ENCODE measurements at places on chromosomes 5 and 9.

DNA sequence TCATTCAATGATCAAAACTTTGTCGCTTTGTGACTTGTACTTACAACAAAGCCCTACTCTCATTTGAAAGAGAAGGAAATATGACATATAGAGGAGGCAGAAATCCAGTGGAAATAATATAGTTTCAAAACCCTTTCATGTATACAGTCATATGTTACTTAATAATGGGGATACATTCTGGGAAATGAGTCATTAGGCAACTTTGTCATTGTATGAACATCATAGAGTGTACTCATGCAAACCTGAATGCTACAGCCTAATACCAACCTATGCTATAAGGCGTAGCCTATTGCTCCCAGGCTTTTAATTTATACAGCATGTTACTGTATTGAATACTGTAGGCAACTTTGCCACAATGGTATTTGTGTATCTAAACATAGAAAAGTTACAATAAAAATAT lies 69.0 kb upstream of the SMC2 start:
- DNase-seq, result no peak

GRCh38 chr9:79663878-79664277 lies 92.1 kb downstream of the TLE4 start:
- no peak for DNase-seq

DNA sequence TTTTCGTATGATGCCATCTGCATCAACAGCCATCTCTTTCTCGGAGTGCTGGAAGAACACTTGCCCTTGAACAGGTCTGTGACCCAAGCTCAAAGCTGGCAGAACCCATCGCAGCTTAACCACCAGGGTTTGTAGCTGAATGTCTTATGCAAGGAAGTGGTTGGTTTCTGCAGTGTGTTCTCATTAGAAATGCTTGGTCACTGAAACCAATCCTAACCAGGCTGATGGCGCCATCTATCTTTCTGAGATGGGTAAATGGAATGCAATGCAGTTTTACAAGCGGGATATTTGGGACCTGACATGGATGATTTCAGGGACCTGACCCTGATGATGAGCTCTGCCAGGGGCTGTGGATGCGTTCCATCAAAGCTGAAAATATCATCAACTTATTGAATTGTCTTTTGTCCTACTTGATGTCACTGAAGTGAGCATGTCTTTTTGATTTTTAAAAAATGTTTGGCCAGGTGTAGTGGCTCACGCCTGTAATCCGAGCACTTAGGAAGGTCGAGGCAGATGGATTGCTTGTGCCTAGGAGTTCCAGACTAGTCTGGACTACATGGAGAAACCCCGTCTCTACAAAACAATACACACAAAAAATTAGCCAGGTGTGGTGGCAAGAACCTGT lies 28.7 kb downstream of the DMRT3 start:
- DNase-seq, result no peak

GRCh38 chr9:70883056-70883455 lies 238.4 kb downstream of the TRPM3 start:
- DNase-seq, result no peak

DNA sequence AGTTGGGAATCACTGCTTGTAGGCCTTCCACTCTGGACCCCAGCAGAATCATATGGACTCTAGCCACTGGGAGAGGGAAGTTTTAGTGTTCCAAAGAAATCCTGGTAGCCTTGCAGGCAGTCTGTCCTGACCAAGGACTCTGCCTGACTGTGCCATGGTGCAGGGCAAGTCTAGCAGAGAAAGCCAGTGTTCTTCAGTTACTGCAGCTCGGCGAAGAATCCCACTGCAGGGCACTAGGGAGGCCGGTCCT lies 20.3 kb upstream of the MATR3 start:
- no peak for DNase-seq

- DNase-seq, result no peak
Measured at GRCh38 chr9:109894921-109895758, 115.1 kb downstream of the PALM2AKAP2 start.

DNA sequence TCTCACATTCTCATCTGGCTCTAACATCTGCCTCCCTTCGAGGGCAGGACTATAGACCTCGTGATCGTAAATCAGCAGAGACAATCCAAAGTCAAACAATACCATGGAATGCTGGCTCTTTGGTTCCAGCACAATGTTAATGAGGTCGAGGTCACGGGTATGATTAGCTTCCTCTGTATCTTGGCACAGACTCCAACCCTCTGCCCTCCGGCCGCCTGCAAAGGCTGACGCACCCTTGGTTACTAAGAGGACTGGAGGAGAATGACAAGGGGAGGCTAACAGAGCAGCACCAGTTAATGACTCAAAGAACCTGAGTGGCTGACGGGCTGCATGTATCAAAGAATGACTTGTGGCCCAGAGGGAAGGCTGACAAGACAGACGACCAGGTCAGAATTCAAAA lies 10.1 kb downstream of the LHFPL2 start:
- DNase-seq, result no peak

- DNase-seq, result no peak
Measured at GRCh38 chr9:3646226-3646625, 120.4 kb upstream of the RFX3 start.

DNA sequence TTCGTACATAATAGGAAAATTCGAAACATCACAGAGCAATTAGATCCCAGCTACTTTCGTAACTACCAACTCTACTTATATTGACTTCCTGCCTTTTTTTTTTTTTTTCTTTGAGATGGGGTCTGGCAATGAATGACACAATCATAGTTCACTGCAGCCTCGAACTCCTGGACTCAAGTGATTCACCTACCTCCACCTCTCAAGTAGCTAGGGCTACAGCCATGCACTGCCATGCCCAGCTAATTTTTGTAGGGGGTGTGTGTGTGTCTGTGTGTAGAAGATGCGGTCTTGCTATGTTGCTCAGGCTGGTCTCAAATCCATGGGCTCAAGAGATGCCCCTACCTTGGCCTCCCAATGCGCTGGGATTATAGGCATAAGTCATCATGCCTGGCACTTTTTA lies 5.8 kb upstream of the PAIP2 start:
- DNase-seq, result no peak

- no peak for DNase-seq
Measured at GRCh38 chr5:142253938-142254337, 70.9 kb downstream of the SPRY4 start.

DNA sequence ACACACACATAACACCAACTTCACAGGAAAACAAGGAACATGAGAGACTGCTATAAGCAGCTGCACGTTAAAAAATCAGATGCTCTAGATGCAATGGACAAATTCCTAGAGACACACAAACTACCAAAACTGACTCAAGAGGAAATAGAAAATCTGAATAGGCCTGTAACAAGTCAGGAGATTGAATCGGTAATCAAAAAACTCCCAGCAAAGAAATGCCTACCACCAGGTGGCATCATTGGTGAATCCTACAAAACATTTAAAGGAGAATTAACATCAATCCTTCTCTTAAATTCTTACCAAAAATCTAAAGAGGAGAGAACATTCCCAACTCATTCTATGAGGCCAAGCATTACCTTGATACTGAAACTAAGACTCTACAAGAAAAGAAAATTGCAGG lies 54.9 kb downstream of the NDST1 start:
- DNase-seq, result no peak

DNA sequence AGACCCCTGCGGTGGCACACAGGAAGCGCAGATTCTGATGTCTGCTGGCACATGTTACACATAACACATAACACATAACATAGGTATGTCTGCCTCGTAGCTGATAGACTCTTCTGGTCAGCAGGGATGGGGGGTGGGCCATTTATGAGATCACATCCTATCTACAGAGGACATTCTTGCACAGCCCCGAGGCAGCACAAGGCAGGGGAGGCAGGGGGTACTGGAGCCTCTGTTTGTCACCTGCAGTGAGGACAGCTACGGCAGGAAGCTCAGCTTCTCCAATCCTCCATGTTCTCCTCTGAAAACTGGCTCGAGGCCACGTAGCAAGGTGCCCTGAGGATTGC lies 16.7 kb upstream of the MED10 start:
- DNase-seq, result no peak

- no peak for DNase-seq
Measured at GRCh38 chr9:6414247-6414641, 1.2 kb downstream of the UHRF2 start.

DNA sequence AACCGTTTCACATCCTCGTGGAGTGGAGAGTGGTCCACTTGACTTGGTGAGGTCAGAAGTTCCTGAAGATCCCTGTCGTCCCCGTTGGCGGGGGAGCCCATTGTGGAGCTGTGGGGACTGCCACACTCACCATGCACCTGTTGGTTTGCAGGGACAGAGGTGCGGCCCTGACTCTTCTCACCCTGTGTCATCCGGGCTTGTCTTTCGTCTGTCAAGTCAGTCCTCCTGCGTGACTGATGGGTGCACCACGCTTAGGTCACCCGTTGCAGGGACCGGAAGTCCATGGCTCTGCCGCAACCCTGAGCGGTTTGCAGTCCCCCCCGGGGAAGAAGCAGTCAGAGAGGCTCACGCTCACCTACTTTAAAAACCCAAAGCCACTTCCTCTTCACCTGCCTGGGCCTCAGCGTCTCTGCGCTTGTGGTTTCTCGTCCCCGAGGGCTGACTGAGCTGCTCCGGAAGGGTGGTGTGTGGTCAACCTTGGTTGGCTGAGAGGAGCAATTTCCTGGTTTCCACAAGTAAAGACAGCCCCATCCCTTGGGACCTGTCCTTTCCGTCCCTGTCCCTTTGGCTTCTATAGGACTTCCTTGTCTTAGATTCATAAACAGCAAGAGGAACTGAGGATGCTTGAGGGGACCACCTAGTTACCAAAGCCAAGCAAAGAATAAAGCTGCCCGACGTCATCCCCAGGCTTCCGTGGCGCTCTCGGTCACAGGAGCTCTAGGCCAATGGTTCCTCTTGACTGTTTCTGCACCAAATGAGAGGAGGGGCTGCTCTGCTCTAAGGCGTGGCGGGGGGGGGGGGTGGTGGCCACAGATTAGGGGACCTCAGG lies 53.2 kb downstream of the USP20 start:
- DNase-seq, result no peak

GRCh38 chr9:27489087-27489876 lies 34.8 kb upstream of the IFNK start:
- no peak for DNase-seq

DNA sequence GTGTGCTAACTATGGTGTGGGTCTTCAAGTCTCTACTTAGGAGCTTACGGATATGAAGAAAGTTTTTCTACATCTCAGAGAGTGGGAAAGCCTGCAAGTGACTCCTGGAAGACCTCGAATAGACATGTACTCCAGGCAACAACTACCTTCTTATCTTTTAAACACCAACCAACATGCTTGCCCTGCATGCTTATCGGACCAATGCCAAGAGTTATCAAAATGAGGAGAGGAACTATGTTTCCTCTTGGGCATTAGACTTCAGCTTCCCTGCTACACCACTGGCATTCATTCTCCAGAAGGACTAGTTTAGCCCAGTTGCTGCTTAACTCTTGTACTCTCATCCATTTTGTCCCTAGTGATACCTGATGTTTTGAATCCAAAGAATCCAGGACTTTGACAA lies 74.7 kb upstream of the MAN2A1 start:
- no peak for DNase-seq

- DNase-seq, result no peak
Measured at GRCh38 chr9:95508242-95508967, 8.4 kb downstream of the PTCH1 start.

DNA sequence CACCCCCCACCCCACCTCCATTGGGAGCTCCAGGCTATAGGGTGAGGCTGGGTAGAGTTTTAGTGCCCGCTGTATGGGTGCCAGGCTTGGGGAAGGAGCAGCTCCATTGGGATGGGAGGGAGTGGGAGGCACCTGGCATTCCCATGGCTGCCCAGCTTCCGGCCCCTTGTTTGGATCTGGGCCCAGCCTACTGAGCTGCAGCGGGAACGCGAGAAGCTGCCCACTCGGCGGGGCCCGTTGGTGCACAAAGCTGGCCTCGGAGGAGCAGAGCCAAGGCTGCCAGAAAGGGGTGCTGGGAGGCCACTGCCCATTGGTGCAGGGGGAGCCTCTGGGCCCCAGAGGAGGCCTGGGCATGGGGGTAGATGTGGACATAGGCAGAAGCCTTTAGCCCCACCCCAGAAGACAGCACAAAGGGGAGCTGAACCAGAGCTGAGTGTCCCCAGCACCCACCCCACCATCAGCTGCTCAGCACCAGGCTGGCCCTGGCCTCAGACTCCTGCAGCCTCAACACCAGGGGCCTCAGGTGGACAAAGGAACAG lies 4.4 kb downstream of the LCN9 start:
- no peak for DNase-seq

GRCh38 chr5:143837306-143837848 lies 25.4 kb downstream of the HMHB1 start:
- no peak for DNase-seq

DNA sequence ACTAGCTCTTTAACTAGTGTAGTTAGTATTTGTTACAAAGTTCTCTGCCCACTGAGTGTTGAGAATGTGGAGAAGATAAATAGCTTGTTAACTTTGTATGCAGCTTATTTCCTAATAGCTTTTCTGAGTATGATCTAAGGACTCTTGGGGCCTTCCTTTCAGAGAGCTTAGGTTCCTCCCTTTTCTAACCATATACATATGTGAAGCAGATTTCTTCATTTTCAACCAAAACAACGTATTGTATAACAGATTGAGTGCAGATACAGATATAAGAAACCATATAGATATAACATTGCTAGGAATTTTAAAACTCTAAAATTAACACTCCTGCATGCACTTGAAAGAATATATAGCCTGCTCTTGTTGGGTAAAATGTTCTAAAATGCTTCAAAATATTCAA lies 70.4 kb downstream of the SCAMP1 start:
- DNase-seq, result no peak

DNA sequence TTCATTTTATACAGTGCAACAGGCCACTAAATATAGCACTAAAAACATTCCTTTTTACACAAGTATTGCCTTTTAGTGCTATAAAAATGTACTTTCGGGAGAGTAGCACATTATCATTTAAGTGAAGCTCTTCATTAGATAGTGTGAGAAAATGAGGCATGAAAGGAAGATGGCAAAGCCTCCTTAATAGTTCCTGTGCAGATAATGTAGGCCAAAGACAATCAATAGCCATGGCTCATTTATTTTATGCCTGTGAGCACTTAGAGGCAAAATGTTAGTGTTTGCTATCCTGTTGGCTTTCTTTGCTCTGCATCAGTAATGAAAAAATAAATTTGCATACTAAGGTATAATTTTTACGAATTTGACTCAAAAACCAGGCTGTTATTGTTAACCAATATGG lies 929.5 kb upstream of the C9orf72 start:
- DNase-seq, result no peak

DNA sequence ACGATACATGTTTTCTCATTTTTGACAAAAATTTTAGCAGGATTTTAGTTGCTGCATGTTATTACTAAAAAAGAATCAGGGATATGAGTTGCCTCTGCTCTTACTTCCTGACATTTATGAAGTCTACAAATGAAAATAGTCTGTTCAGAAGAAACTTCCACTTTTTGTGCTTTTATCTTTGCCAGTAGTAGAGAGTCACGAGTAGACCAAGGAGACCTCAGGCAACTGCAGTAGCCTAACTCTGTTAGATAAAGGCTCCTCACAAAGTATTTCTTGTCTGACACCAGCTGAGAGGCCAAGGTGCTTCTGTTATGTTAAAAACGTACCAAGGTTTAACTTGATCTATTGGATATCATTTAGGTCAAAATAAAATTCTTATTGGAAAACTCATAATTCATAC lies 333.9 kb downstream of the NR2F1-AS1 start:
- DNase-seq, result no peak

Measured in stimulated activated CD8-positive, alpha-beta memory T cell treated with anti-CD3 and anti-CD28 coated beads, Interleukin-15, amount 100 ng/mL, for 24 hours (primary cell).